Sigmoid colon (tissue), 7 donors: ENCODE measurements at places on chromosomes 6 and 20.

DNA sequence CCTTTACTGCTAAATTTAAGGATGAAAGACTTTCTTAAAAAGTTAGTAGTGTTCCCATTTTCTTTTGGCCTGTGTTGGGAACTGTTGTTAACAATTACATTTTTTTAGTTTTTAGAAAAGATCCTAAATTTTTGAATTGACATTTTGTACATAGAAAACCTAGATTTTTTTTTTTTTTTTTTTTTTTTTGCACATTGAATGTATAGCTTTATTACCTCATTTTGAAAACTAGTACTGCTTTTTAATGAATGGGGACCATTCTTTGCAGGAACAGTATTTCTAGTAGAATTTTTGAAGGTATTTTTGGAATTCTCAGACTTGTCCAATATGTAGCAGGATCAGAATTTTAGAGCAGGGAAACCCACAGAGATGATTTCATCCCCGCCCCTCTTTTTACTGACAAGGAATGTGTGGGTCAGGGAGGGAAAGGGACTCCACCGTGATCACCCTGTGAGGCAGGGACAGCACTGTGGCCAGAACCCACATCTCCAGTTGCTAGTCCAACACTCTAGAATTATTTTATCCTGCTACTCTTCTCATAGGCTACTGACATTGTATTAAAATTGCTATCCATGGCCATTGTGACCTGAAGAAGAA, 154.4 kb upstream of the SUPT3H start:
- DNase-seq, result no peak

- DNase-seq, result no peak
These were observed 392.4 kb upstream of the SOX4 start for GRCh38 chr6:21201187-21201586.

GRCh38 chr6:2434116-2434515, 188.7 kb upstream of the GMDS start:
- no peak for DNase-seq

- peak; percentile 85 for DNase-seq
These were observed 143.7 kb upstream of the PTPN1 start for GRCh38 chr20:50366270-50367103.

DNA sequence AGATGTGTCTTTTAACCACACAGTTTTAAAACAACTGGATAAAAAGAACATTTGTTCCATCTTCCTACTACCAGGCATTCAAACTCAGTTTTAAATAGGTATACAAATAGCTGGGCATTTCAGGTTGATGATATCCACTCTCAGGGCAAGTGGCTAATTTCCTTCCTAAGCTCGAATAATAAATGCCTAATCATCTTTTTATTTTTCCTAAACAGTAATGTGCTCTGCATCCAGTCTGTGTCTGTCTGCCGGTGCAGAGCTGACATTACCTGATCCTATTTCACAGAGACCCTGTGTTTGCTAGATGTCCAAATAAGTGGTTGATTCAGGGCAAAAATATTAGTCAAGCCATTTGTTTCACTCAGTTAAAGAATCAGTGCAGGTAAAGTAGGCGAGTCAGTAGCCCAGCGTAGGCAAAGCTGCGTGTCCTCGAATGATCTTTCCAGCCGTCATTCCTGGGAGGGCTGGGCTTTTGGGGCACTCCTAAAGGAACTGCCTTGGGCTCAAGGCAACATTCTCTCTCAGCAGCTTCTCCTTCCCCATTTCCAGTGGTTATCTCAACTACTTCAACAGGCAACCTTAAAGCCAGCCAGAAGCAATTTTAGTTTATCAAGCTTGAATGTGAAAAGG, 74.2 kb upstream of the BMP2 start:
- no peak for DNase-seq

GRCh38 chr6:167700199-167700598, 126.5 kb upstream of the AFDN start:
- DNase-seq, result peak; percentile 32

GRCh38 chr6:66605011-66605410, 898.0 kb upstream of the EYS start:
- DNase-seq, result no peak

DNA sequence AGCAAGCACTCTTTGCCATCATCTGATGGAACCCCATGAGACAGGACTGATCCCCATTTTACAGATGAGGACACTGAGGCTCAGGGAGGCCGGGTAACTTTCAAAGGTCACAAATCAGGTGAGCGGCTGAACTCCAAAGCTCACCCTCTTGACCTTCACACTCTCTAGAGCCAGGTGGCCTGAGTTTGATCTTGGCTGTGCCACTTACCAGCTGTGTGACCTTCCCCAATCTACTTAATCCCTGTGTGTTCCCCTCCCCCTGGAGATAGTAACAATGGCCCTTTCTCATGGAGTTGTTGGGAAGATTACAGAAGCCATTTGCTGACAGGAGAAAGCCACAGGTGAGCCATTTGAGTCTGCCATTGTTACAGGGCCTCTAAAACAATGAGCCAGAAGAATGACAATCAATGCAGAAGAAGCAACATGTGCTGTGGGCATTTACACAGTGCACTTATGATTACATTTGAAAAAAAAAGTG, 34.5 kb downstream of the BMP7 start:
- no peak for DNase-seq

- DNase-seq, result no peak
These were observed 700.8 kb downstream of the RFPL4B start for GRCh38 chr6:113047932-113048331.

DNA sequence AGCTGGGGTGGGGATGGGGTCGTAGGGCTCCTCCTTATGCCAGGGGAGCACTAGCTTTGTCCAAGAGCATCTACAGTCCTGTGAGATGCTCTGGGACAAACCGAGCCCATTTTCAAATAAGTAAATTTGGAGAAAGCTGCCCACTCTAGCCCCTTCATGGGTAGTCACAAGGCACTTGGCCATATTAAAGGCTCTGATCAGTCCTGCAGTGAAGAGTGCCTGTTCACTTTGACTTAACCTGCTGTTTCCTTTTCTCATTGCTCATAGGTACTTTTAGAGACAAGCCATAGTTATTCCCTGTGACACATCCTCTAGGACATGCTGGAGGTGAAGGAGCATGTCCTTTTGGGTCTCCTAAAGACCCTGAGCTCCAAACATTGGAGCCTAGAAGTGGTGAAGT, 38.4 kb downstream of the FAM110A start:
- no peak for DNase-seq

DNA sequence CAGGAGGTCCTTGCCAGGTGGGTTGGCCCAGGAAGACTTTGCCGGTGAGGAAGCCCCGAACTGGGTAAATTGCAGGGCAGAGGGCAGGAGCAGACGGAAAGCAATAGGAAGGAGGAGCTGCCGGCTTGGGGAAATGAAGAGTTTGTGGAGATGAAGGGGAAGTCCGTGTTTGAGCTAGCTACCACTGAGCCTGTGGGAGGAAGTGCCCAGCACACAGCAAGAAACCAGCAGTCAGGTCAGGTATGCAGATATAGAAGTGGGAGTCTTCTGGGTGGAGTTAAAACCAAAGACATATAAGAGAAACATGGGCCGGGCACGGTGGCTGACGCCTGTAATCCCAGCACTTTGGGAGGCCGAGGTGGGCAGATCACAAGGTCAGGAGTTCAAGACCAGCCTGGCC, 34.7 kb downstream of the CD24 start:
- no peak for DNase-seq

- no peak for DNase-seq
These were observed 19.3 kb upstream of the SASH1 start for GRCh38 chr6:148323344-148323743.

- DNase-seq, result no peak
These were observed 229.4 kb downstream of the ANKRD60 start for GRCh38 chr20:57998981-57999464.

DNA sequence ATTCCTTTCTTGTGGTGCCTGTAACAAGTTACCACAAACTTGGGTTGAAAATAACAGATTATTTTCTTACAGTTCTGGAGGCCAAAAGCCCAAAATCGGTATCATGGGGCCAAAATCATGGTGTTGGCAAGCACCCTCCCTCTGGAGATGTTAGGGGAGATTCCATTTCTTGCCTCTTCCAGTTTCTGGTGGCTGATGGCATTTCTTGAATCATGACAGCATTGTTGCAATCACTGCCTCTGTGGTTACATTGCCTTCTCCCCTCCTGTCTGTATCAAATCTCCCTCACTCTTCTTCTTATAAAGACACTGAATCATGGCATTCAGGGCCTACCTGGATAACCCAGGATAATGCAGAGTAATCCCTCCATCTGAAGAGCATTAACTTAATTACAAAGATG, 17.9 kb upstream of the TENT5A start:
- no peak for DNase-seq

DNA sequence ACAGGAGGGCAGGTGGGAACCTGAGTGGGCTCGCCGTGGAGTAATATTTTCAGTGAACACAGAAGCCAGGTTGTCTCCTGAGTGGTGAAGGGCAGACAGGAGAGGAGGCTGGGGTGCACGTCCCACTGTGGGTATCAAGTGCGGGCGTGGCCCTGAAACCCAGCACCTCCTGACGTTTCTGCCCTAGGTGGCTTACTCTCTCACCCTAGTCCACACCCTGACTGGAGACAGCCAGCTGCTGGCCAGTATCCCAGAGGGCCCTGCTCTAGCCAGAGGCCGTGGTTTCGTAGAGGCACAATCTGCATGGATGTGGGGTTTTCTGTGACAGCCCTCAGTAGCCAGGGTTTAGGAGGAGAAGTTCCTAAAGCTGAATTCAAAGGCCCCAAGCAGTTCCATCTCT, 86.7 kb downstream of the TRERF1 start:
- no peak for DNase-seq

- DNase-seq, result peak; percentile 34
These were observed 4.4 kb upstream of the STX16 start for GRCh38 chr20:58646703-58647102.

- DNase-seq, result no peak
These were observed 266.3 kb downstream of the CDC5L start for GRCh38 chr6:44653761-44654218.

GRCh38 chr20:6837730-6838129, 70.2 kb downstream of the BMP2 start:
- no peak for DNase-seq

DNA sequence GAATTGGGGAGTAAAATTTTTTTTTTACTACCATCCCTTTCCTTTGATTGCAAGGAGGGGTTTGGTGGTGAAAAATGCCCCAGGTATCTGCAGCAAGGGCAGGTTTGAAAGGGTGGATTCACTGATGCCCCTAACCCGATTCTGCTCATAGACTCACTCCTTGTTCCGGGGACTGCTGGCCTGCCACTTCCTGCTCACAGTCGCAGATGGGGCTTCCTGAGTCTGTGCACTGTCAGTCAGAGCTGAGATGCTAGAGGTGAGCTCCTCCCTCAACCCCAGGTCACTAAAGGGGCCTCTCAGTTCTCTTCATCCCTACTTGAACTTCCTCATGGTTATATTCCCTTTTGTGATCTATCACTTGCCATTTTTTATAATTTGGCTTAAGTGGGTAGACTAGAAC, 357.9 kb downstream of the FARS2 start:
- no peak for DNase-seq

GRCh38 chr20:21554985-21555384, 41.1 kb upstream of the NKX2-2 start:
- DNase-seq, result no peak

DNA sequence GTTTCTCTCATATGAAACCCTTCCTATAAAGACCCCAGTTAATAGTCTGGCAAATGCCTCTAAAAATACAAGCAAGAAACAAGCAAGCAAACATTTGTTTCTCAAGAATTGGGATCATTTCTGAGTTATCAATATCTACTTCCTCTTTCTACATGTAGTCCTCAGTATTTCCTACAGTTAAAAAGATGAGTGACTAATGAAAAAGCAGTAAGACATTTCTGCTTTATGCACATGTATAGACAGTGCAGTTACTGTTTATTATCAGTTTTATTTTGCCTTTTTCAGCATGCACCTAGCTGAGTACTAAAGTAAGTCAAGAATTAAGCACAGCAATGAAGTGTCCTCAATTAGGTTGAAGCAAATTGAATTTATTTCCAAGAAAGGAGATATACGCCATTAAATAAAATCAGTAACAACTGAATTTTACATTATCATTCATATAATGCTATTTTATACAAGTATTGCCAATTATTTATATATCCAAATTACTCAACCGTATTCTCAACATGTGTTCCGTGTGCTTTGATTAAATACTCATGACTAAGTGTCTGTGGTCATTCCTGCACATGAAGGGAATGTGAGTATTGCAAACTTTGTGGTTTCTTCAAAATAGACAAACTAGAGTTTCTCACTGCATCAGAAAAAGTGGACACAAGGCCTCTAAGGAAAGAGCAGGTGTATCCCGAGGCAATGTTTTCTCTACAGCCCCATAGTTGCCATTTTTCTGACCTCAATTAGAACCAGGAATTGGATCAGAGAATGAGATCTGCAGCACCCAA, 159.3 kb upstream of the MARCKS start:
- DNase-seq, result no peak

DNA sequence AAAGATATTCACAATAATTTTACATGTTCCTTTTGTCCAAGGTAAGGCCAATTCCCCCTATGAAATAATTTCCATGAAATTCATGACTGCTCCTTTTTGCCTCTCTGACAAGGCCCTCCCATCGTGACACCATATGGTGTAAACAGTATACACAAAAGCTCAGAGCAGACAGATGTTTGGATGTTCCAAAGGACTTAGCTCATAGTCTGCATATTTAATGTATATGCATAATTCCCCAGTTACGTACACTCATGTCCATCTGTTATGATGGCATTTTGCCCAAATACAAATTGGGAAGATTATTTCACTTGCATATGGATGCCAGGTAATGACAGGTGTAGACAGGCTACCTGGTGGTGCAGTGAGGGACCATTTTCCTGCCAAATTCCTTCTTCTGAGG, 376.5 kb downstream of the KHDRBS2 start:
- DNase-seq, result no peak

- DNase-seq, result no peak
These were observed 245.1 kb upstream of the RSPO3 start for GRCh38 chr6:126873351-126873750.

DNA sequence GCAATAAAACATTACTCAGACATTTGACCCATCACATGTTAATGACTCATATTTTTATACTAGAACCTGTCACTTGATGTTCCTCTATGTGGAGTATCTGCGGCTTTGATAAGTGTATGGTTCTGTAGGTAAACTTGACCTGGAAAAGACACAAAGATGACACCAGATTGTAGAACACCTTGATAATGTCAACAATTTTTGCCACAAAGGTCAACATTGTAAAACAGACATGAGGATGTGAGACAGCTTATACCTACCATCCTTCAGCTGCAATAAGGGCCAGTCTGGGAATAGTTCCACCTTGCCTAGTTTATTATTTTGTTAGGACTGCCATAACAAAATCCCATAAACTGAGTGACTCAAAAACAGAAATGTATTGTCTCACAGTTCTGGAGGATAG, 202.4 kb downstream of the LMBRD1 start:
- DNase-seq, result no peak

GRCh38 chr20:17936761-17937732, 31.5 kb downstream of the SNX5 start:
- DNase-seq, result peak; percentile 93

DNA sequence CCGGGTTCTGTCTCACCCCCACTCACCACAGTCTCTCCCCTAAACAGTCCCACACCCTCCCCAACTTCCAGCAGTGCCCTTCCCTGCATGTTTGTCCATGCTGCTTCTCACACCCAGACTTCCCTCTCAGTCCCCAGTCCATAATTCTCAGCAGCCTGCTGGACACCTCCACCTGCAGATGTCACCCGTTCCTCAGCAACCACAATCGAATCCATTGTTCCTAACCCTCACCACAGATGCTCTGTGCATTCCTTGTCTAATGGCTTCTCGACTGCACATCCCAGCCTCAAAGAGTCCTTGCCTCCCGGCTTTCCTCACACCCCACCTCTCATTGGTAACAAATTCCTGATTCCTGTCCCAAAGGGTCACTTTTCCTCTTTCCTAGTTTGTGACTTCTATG, 55.6 kb downstream of the GOPC start:
- DNase-seq, result no peak
